ENCODE measurements at places on chromosomes 3 and 15.
A peak's percentile ranks its signal among the peaks of the same experiment; 100 is the strongest.

DNA sequence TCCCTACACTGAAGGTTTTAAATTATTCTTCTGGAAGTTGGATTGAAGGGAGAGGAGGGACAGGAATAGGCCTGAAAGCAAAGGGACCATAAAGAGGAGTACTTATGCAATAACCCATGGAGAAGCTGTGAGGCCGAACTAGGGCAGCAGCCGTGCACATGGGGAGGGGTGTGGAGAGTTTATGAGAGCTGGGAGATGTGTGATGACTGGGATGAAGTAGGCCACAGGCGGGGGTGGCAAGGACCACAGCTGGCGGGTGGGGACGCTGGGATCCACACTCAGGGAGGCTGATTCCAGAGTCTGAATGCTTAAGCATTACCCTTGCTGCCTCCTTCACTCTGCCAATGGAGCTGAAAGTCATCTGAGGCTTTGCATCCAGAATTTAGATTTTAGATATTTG lies 123.8 kb downstream of the ARNT2 start:
- DNase-seq: no peak

- peak; percentile 30 for DNase-seq
Measured at GRCh38 chr3:167684388-167684993, 30.7 kb upstream of the WDR49 start.

DNA sequence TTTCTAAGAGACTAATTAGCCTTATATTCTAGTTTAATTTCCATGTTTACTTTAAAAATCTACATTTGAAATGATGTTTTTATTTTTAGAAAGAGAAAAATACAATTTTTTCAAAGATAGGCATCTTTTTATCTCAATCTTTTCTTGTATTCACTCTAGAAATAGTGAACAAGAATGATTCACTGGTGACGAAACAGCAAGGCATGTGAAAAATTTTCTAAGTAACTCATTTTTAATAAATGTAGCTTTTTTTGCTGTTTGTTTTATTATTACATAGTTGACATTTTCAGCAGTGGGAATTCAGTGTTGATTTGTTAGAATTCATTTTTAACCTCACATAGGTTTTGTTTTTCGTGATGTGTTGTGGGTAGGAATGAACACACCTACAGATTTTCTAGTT lies 1226.4 kb downstream of the NSUN3 start:
- no peak for DNase-seq

GRCh38 chr15:96801576-96802150 lies 471.2 kb downstream of the NR2F2 start:
- DNase-seq: no peak

DNA sequence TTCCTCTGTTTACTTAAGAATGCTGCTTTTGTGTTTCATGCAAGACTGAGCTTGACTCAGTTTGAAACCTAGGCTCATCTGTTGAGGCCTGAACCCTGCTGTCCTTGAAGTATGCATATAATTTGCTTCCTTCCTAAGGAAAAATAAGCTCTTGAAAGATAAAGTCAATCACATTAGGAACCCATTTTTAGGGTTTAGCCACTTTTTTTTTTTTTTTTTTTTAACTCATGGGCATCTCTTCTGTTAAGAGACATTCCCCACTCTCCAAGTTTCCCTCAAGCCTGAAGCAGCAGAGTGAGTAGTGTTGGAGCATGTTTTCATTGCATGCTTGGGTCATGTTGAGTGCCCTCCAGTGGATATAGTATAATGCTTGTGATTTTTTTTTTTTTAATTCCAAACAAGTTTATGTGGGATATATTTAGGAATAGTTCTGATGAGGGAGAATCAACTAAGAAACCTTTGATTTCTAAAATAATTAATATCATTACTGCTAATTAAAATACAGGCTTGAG lies 3.6 kb downstream of the CTNNB1 start:
- DNase-seq: no peak

Measured in CD8-positive, alpha-beta memory T cell (primary cell).